Thoracic aorta (tissue), 2 donors: ENCODE measurements at places on chromosomes 16 and 17. TPM values are rescaled to one million over a fixed set of nuclear protein-coding genes. Genes with fewer than 3 reads are reported as not detected.

The SMURF2 gene
- total RNA-seq: 39.8 TPM

The FKBP10 gene
- 188 TPM for total RNA-seq

The UTS2R gene
- total RNA-seq: 0.27 TPM

The KREMEN2 gene
- not detected for total RNA-seq

The MT1F gene
- total RNA-seq: 3.9 TPM

- H3K27me3 ChIP-seq: no peaks in the 10 kb centered on the region
- H3K4me1 ChIP-seq: no peaks in the 10 kb centered on the region
- no peak for DNase-seq
- no peak overlapping the region for H3K27ac ChIP-seq
Observed at GRCh38 chr16:89020068-89020924, 43.3 kb upstream of the CBFA2T3 start.

GRCh38 chr17:556431-556995 is 158.1 kb downstream of the VPS53 start:
- peaks cover 10% of the 10 kb centered on the region for H3K4me1 ChIP-seq
- peaks cover 11% of the 10 kb centered on the region for H3K36me3 ChIP-seq
- H3K27ac ChIP-seq: no peak overlapping the region
- DNase-seq: no peak
- no peak overlapping the region for H3K4me3 ChIP-seq

- H3K27me3 ChIP-seq: peaks cover 49% of the 10 kb centered on the region
- no peaks in the 10 kb centered on the region for H3K36me3 ChIP-seq
- H3K4me3 ChIP-seq: no peak overlapping the region
- H3K27ac ChIP-seq: no peak overlapping the region
- DNase-seq: no peak
Observed at GRCh38 chr17:14306596-14306995, 5.7 kb downstream of the HS3ST3B1 start.

- H3K4me3 ChIP-seq: no peak overlapping the region
- no peak for DNase-seq
- no peak overlapping the region for H3K27ac ChIP-seq
- H3K36me3 ChIP-seq: peaks cover 18% of the 10 kb centered on the region
Observed at GRCh38 chr16:88817785-88818574, 6.3 kb upstream of the APRT start.
